ENCODE measurements at places on chromosomes 2 and 18.

GRCh38 chr18:74248189-74248588 is 43.6 kb downstream of the CYB5A start:
- no peak for DNase-seq

- no peak for DNase-seq
Measured at GRCh38 chr2:242030858-242031257, 161.3 kb downstream of the RTP5 start.

GRCh38 chr18:45517181-45517741 is 98.0 kb upstream of the SLC14A2 start:
- DNase-seq, result no peak

DNA sequence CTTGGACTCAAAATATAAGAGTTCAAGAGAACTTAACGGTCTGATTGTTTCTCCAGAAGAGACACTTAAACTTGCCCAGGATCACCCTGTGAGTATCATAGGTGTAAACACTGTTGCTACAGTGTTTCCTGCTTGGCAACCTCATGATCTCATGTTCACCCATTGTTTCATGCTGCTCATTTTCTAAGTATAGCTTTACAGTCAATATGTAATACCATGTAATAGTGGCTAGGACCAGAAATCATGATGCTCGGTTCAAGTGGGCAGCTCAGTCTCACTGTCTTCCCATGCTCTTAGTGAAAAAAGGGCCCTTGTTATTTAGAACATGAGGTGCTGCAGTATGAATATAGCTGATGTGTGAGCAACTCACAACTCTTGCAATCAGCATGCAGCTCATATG is 157.5 kb downstream of the CERS6 start:
- DNase-seq, result no peak

DNA sequence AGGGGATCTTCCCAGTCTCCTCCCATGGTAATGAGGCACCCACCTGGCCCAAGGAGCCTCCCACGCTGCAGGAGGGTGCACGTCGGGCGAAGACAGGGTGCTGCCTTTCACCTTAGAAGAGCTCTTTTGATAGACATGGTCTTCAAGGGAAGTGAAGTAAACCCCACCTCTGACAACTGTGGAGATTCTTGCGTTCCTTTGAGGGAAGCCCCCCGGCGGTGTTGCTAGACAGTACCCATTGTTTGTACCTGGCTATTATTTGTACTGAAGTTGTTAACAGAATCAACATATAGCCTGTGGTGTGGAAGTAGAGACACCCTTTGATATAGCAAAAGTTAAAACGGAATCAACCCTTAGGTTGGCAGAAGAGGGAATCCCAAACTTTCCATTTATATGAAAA is 648.0 kb downstream of the GALR1 start:
- no peak for DNase-seq

GRCh38 chr18:5376986-5377385 is 81.5 kb upstream of the ZBTB14 start:
- DNase-seq, result peak; percentile 53

- DNase-seq, result no peak
Measured at GRCh38 chr2:44543773-44544725, 182.3 kb downstream of the CAMKMT start.

- DNase-seq, result no peak
Measured at GRCh38 chr2:225025917-225026571, 16.2 kb downstream of the DOCK10 start.

GRCh38 chr2:216031960-216032689 is 18.8 kb upstream of the MREG start:
- peak; percentile 31 for DNase-seq

GRCh38 chr2:228675091-228675490 is 493.6 kb upstream of the SPHKAP start:
- DNase-seq, result no peak

DNA sequence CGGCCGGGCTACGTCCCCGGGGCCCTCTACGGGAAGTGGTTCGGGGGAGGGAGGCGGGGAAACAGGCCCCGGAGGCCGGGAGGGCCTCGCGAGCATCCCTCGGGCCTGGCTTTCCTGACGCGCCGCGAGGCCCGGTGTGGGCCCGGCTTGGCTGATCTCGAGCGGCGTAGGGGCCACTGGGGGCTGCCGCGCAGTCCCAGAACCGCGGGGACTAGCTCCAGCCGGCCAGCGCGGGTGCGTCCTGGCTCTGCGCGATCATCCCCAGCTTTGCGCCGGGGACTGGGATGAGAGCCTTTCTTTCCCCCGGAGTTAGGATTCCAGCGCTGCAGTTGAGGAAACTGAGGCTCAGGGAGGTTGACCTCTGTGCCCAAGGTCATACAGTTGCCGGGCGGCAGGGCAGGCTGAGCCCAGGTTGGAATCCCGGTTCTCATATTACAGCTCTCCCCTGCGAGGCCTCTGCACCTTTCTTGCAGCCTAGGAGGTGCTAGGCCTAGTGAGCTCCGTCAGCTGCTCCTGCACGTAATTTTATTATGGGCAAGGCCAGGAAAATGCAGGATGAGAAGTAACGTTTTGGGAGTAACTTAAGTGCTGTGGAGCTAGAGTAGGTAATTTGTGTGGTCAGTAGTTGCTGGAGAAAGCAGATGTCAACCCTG is 501 bp downstream of the LPIN1 start:
- DNase-seq, result peak; percentile 49

DNA sequence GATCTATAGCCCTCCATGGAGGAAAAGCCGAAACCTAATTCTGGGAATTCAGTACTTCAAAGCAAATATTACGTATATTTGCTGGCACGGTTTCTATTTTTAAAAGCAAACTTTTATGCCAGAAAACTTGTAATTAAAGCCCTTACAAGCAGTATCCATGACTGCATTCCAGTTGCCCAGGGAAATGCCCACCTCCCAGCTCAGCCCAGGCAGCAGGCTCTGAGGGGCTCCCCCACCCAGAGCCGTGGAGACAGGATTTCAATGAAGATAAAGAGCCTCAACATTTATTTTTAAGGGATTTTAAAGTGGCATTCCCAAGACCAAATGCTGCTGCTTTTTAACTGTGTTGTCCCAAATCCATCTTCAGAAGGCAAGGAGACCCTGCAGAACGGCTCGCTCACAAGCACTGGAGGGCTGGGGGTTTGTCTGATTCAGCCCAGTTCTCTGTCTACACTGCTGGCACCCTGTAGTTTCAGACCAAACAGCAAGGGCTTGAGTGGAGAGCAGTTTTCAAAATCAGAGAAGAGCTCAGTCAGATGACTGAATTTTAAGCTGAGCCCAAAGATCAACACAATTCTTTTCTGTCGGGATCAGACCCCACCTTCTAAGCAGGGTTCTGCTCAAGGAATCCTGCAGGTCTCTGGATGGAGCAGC is 105.1 kb downstream of the KCNF1 start:
- DNase-seq, result no peak

DNA sequence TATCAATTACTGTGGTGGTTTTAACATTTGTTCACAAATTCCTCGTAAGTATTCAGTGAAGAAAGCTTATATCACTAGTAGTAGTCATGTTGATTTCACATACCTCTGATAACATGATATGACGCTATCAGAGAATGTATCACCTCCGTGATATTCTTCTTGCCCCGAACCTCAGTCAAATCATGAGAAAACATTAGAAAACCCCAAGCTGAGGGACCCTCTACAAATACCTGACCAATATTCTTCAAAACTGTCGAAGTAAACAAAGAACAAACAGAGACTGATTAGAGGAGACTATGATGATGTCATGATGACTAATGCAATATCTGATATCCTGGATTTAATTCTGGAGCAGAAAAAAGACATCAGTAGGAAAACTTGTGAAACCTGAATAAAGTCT is 85.6 kb upstream of the SPOPL start:
- DNase-seq, result no peak

- DNase-seq, result no peak
Measured at GRCh38 chr18:12295389-12296086, 12.5 kb upstream of the TUBB6 start.

DNA sequence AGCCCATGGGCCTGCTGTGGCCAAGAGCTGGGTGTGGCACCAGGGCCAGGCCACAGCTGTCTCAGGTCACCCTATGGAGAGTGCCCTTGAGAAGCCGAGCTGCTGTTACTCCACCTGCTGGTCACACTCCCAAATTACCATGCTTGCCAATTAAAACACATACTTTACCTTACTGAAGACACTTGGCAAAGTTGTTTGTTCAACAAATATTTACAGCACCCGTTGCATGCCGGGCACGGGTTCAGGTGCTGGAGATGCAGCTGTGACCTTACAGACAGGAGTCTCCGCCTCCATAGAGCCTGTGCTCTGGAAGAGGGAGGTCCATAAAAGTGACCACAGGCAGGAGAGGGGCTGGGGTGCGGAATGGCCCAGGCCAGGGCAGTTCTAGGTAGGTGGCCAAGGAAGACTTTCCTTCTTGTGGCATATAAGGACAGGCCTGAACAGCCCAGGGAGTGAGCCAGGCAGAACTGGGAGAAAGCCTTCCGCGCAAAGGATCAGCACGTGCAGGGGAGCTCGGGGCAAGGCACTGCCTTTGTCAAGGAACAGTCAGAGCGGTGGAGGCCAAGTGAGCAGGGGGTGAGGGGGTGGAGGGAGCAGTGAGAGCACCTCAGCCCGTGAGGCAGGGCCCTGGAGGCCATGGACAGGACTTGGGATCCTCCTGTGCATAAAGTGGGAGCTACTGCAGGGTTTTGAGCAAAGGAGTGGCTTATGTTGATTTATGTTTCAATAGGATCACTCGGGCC is 23.6 kb upstream of the RBM44 start:
- peak; percentile 4 for DNase-seq

DNA sequence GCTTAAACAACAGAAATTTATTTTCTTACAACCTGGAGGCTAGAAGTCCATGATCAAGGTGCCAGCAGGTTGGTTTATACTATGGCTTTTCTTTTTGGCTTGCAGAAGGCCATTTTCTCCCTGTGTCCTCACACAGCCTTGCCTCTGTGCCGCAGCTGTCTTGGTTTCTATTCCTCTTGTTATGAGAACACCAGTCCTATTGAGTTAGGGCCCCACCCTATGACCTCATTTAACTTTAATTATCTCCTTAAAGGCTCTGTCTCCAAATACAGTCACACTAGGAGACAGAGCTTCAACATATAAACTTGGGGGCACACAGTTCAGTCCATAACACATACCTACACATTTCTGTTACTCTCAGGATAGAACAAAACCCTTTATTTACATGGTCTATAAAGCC is 17.3 kb upstream of the RHOB start:
- DNase-seq, result no peak

DNA sequence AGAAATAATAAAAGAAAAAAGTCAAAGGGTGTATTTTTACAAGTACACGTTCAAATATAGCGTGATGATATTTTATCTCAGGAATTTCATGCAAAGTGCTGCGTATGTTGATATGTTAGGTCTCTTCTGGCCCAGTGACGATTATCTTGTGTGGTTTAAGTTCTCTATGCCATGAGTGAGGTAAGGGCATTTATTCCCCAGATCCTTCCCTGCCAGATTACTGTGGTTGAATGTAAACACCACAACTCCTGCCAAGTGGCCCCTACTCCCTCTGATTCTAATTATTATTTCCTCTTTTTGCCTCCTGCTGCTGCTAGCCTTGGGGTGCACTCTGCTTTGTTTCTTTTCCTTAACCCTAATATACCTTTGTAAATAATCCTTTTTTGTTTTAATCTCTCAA is 12.2 kb downstream of the SCN2A start:
- DNase-seq, result no peak

DNA sequence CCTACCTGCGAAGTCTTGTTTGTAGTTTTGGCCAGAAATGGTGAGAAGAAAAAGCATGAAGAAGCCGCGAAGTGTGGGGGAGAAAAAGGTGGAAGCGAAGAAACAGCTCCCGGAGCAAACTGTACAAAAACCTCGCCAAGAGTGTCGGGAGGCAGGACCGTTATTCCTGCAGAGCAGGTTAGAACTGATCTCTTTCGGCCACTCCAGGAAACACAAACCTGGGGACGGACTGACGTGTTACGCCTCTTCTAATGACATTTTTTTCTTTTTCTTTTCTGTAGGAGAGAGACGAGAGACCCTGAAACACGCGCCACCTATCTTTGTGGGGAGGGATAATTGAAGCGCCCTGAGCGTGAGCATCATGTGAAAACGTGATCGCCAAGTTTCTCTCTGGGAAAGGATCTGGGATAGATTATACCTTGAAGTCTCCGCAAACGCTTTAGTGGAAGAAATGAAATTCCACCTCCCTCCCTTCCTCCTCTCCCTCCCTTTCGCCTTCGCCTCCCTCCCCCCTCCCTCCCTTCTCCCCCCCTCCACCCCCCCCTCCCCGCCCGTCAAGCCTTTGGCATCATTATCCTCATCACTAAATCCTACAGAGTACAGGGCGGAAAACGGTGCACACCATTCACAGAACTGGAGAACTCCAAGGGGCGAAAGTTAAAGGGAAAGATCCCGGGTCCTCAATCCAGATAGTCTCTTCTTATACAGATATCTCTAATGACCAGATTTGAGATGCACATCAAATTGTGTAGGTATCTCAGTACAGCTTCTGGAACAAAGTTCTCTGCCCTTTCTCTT is at the start of gene ZEB2:
ZEB2 (minus strand) TSS at position 186 of the 798 bp plus-strand sequence. CDS start 2,769 bp downstream, outside the sequence.
- no peak for DNase-seq

- DNase-seq, result no peak
Measured at GRCh38 chr2:181149056-181149455, 168.7 kb downstream of the UBE2E3 start.

DNA sequence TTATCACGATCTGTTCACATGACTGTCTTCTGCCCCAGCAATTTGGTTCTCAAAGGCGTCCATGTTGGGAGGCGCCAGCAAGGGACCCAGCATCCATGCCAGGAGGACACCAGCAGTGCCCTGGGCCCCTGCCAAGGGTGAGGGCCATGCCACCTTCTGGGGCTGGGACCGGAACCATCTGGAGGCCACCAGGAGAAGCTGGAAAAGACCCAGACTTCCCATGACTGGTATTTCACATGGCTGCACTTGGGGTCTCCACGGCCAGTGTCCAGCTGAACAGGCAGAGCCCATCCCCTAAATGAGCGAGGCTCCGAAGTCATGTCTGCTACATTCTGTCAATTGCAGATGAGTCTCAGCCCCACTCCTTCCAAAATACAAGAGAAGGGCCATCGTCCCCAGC is 306.8 kb upstream of the HS6ST1 start:
- DNase-seq, result no peak

DNA sequence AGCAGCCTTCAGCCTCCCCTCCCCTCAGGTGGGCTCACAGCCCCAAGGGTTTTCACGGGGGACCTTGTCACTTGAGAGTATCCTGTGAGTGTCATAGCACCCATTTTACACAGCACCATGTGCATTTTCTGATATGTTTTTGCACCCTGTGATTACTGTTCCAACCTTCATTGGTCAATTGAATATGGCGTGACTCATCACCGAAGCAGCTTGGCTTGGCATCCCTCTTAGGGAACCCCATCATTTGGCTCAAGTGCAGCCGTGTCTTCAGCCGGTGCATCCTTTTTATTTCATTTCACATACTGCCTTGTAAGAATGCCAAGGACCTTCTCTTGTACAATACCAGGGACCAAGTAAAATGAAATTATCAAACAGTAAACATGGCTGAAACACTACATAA is 57.6 kb downstream of the NPAS2 start:
- no peak for DNase-seq

GRCh38 chr2:143296089-143296488 is 166.9 kb downstream of the ARHGAP15 start:
- no peak for DNase-seq

- DNase-seq, result peak; percentile 74
Measured at GRCh38 chr2:64453770-64454385, at the start of gene LGALSL. Gene LGALSL (plus strand): TSS chr2:64454162. CDS start chr2:64454546, 384 bp downstream.
